Activated naive CD4-positive, alpha-beta T cell (primary cell): ENCODE measurements at places on chromosomes 6 and 20.

- DNase-seq: no peak
Observed at GRCh38 chr6:6751619-6752023, 163.1 kb downstream of the LY86 start.

GRCh38 chr6:127956260-127956888, 55.5 kb upstream of the THEMIS start:
- no peak for DNase-seq

GRCh38 chr20:16111852-16112412, 461.3 kb downstream of the KIF16B start:
- DNase-seq: no peak

GRCh38 chr6:89244241-89244985, 27.3 kb upstream of the GABRR1 start:
- no peak for DNase-seq

DNA sequence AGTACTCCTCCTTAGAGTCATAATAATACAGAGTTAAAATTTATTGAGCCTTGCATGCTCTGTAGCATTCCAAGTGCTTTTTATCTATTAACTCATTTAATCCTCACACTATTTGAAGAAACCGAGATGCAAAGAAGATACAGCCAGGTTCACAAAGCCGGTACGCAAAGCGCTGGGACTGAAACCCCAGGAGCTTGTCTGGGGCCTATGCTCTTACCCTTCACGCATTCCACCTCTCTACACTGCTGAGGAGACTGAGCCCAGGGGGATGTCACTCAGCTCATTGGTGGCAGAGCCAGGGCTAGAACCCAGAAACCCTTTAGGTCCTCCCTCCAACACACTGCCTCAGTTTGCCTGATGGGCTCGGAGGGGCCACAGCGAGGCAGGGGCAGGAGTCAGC, 19.7 kb upstream of the MRPS18A start:
- DNase-seq: no peak

DNA sequence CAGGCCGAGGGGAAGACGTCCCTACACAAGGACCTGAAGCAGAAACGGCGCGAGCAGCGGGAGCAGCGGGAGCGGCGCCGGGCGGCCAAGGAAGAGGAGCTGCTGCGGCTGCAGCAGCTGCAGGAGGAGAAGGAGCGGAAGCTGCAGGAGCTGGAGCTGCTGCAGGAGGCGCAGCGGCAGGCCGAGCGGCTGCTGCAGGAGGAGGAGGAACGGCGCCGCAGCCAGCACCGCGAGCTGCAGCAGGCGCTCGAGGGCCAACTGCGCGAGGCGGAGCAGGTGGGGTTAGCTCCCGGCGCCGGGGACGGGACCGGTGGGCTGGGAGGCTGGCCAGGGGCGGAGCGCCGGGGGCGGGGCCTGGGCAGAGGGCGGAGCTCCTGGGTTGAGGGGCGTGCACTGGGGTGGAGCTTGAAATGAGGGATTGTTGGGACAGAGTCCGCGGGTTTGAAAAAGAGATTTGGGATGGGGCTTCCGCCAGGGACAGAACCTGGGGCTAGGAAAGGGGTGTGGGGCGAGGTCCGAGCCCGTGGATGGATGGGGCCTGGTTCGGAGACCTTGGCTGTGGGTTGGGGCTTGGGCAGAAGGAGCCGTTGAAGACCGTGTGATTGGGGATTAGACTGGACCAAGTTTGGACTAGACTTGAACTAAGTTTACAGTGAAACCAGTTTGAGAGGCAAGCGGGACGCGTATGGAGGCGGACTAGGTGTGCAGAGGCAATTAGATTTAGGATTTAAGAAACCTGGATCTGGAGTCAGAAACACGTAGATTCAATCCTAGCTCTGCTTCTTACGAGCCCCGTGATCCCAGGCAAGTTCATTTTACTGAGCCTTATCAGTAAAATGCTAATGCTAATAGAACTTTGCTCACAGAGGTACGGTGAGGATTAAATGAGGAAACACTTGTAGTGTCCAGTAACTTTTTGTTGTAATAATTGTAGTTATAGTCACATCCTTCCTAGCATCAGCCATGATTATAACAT, 20.9 kb downstream of the DEF6 start:
- no peak for DNase-seq

- DNase-seq: no peak
Observed at GRCh38 chr6:157198425-157199279, 124.7 kb downstream of the TMEM242 start.

GRCh38 chr6:498795-499231, 107.3 kb downstream of the IRF4 start:
- no peak for DNase-seq

DNA sequence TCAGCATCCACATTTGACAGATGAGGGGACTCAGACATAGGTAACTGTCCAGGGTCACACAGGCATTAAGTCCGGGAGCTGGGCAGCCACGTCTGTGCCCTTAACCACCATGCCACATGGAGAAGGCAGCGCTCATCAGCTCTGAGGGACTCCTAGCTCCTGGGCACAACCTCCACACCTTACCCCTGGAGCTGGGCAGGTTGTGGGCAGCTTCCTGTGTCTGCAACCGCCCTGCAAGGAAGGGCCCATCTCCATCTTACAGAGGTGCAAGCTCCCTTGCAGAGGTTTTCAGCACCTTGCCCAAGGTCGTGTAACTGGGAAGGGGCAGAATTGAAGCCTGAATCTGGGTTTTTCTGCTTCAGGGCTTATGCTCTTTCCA, 7.9 kb downstream of the CCDC167 start:
- DNase-seq: no peak
